ENCODE measurements at places on chromosomes 2 and 18.
A peak's percentile ranks its signal among the peaks of the same experiment; 100 is the strongest.

DNA sequence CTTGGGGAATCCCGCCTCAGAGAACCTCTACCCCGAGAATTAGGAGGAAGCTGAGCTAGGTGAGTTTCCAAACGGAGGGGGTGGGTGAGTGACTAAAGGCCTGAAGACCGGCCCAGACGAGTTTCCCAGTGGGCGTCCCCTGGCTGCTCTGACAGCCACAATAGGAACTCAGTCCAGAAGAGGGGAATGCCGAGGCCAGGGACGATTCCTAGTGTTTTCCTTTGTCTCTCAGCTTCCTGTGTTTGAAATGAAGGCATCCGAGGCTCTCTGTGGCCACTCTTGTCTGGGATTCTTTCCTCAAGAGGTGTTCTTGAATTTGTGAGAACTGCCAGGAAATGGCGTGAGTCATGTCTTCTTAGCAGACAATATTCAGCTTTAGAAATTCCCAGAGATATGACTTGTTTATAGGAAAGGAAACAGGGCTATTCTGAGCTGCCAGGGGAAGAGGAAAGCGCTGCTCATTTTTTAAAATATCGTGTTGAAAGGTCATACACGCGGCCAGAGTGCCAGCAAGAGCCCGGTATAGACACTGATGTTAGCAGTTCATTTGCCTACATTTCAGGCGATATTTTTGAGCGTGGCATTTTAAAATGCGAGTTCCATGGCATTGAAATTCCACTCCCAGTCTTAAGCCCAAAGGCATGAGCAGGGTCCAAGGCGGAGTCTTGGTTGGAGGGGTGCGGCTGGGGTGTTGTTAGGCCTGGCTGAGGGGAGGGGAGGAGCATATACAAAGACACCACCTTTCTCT is 169.1 kb upstream of the KLF7 start:
- DNase-seq: peak; percentile 18

- no peak for DNase-seq
Measured at GRCh38 chr2:66490588-66491001, 55.7 kb downstream of the MEIS1 start.

DNA sequence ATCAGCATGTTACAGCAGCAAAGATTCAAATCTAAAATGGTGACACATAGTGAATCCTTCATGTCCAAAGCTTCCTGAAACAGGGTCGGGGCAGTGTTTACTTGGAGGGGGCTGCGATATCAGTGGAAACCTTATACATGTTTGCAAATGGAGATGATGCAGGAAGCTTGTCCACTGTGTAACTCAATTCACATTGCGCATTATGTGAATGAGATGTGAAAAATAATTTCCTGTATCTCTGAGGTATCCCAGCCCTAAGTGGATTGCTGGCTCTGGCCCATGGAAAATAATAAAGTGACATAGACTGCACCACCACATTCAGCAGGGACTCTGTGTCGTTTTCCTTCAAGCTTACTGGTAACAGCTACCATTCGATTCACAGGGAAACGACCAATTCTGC is 505.5 kb downstream of the GALR1 start:
- peak; percentile 19 for DNase-seq

- no peak for DNase-seq
Measured at GRCh38 chr2:275466-275865, 10.7 kb downstream of the ACP1 start.

- DNase-seq: no peak
Measured at GRCh38 chr2:110998311-110998710, 122.4 kb upstream of the BCL2L11 start.

DNA sequence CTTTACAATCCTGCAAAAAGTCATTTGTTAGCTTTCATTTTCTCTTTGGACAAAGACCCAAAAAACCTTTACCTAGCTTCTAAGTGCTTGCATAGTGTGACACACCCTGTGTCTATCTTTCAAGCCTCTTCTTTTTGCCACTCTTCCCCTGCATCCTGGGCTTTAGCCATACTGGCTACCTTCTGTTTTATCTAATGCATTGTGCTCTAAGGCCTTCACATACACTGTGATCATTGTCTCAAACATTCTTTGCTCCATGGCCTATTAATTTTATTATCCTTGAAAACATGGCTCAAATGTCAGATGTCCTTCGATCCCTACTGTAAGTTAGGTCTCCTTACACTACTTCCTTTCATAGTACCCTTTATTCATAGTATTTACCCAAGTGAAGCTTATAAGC is 84.4 kb downstream of the PIK3C3 start:
- DNase-seq: no peak

- DNase-seq: no peak
Measured at GRCh38 chr2:129757915-129758783, 221.3 kb upstream of the RAB6C start.

DNA sequence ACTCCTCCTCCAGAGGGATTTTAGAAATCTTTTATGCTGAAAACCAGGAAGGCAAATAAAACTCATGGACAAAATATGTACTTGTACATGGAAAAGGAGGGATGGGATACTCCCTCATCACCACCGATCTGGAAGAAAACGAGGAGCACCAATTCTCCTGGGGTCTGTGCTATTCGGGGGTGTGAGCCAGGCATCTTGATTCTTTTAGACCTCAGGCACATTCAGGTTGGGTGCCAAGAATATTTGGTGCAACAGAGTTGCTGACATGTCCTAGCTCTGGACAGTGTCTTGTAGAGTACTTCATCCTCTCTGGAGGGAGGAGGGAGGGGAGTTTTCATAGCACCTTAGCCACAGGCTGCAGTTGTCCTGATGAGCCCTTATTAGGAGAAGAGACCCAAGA is 163.0 kb downstream of the PRKCE start:
- no peak for DNase-seq

DNA sequence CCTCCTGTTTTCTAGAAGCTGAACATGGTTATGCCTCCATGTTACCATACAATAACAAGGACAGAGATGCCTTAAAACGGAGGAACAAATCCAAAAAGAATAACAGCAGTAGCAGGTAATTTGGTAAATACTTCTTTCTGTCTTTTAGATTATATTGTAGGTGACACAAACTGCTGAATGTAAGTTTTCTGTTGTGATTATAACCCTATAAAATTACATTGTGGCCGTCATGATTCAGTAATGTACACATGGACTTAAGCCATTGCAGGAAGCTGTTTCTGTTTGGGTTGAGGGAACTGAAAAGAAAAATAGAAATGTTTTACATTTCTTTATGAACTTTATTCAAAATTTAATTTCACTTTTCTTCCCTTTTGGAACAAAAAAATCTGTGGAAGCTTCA is 1.2 kb downstream of the MXD1 start:
- DNase-seq: no peak

- no peak for DNase-seq
Measured at GRCh38 chr18:37258819-37259218, 306.8 kb downstream of the CELF4 start.

GRCh38 chr2:73987948-73988700 is 3.4 kb downstream of the TET3 start:
- DNase-seq: no peak

- no peak for DNase-seq
Measured at GRCh38 chr18:5532066-5532465, 11.7 kb downstream of the EPB41L3 start.

DNA sequence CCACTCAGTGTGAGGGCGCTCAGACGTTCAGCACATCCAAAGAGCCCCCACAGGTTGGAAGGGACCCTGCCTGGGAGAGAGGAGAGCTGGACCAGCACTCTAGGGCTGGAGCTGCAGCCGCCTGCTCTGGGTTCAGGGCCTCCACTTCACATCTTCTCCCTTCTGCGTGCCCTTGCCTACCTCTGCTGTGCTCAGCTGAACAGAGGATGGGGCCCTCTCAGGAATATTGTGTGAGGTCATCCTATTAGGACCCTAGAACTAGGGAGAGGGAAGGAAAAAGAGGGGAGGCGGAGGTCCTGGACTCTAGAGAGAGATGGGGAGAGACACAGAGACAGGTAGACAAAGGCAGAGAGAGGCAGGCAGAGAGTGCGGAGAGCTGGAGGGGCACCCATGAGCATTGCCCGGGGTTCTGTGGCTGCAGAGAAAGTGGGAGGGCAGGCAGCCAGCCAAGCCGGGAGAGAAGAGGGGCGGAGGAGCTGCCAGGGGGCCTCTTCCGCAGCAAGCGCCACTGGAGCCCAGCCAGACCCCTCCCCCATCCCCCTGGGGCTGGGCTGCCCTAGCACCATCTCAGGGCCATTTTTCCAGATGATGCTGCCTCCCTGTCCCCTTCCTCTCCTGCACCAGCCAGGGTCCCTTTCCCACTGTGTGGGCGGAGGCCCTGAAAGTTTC is 8.3 kb upstream of the TNS1 start:
- no peak for DNase-seq

DNA sequence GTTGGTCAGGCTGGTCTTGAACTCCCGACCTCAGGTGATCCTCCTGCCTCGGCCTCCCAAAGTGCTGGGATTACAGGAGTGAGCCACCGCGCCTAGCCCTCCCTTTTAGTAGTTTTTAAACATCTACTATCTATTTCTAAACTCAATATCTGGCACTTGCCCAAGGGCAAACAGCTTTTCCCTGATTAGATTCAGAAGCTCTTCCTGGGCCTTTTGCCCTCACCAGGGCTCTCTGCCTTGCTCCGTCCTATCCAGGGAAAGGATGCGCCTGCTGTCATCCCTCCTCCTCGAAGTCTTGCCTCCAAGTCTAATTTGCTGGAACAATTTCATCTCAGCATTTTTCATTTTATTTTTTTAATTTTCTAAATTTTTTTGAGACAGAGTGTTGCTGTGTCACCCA is 41.4 kb upstream of the FHOD3 start:
- DNase-seq: no peak

DNA sequence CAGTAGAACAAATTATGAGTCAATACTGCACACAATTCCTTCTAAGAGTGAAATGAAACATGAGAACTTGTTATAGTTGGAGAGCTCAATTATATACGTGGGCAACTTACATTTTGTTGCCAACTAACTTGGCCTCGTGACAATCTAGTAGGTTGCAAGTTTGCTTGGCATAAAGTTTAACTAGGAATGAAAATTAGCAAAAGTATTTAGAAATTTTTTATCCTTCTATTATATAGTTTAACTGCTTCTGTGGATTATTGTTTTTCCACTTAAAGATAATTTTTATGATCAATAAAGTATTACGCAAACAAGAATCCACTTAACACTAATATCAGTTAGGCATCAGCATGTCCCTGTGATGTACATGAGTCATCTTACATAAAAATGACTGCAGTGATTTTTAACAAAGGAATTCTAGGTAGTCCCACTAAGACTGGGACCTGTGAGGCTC is 41.1 kb downstream of the FAM124B start:
- DNase-seq: no peak

- no peak for DNase-seq
Measured at GRCh38 chr2:41718705-41719104, 329.1 kb upstream of the PKDCC start.

DNA sequence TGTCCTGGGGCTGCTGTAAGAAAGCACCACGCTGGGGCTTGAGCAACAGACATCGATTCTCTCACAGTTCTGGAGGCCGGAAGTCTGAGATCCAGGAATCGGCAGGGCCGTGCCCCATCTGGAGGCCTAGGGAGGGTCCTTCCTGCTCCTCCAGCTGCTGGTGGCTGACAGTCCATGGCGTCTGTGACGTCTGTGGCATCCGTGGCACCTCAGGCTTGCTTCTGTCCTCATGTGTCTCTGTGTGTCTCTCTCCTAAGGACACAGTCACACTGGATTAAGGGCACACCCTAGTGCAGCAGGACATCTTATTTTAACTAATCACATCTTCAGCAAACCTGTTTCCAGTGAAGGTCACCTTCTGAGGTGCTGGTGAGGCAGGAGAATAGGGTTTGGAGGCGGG is 32.6 kb upstream of the KCNF1 start:
- DNase-seq: no peak

- DNase-seq: no peak
Measured at GRCh38 chr18:79799619-79800370, 2.1 kb downstream of the KCNG2 start.

- DNase-seq: no peak
Measured at GRCh38 chr2:17355608-17356329, 162.5 kb downstream of the RAD51AP2 start.

GRCh38 chr2:33583194-33583938 is 15.7 kb downstream of the FAM98A start:
- no peak for DNase-seq

GRCh38 chr2:85905891-85906290 is 17.1 kb upstream of the ST3GAL5 start:
- no peak for DNase-seq

DNA sequence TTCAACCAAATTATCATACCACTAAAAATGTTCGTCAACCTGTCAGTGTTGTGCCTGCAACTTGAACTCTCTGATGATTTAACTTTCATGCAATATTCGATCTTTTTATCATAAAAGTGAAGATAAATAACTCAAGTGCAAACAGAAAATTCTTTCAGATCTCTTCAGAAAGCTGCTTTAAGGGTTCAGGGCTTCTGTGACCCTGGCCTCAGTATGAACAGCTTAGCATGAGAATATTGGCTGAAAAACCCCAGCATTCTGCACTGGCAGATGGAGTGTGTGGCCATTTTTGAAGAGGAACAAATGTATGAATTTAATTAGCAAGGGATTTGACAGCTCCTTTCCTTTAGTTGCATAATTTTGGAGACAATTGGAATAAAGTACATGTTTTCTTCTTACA is 851.4 kb upstream of the SOX11 start:
- no peak for DNase-seq

DNA sequence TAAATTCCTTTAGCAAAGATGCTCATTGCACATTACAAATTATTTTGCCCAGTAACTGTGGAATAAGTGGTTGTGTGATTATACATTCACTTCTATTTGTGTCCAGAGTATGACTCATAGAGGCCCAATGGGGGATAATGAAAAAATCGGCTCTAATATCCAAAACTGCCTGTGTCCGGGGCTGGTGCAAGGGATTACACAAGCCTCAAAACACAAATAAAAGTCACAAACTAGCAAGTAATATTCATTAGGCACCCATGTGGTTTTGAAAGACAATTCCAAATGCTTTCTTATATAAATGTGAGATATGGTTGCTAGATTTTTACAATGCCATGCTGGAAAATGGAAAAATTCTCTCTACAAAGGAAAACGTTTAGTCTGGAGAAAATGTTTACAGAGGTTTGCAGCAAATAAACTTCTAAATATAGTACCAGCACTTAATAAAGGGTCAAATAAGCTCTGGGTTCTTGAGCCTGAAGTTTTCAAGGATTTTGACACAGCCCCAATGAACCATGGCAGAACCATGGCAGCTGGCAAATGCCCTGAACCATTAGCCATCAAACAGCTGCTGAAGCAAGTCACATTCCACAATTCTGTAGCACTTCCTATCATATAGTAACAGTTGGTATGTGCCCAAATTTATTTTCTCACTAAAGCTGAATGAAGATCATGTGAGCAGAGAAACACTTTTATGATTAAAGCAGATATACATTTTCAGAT is 40.5 kb downstream of the IRS1 start:
- DNase-seq: no peak

Measured in NCI-H2107 (cell line).